Thoracic aorta (tissue), 2 donors: ENCODE measurements at places on chromosomes 2 and 18. TPM values are rescaled to one million over a fixed set of nuclear protein-coding genes. Genes with fewer than 3 reads are reported as not detected.

Gene C2orf66
- not detected for total RNA-seq

Gene IL36G
- total RNA-seq, result not detected

Gene RAX
- total RNA-seq, result not detected

Gene CFC1
- total RNA-seq, result not detected

- H3K4me1 ChIP-seq, result no peaks in the 10 kb centered on the region
- H3K27ac ChIP-seq, result no peak overlapping the region
- no peak for DNase-seq
- no peaks in the 10 kb centered on the region for H3K36me3 ChIP-seq
- H3K27me3 ChIP-seq, result no peaks in the 10 kb centered on the region
Measured at GRCh38 chr2:65980531-65980930, 454.4 kb upstream of the MEIS1 start.

DNA sequence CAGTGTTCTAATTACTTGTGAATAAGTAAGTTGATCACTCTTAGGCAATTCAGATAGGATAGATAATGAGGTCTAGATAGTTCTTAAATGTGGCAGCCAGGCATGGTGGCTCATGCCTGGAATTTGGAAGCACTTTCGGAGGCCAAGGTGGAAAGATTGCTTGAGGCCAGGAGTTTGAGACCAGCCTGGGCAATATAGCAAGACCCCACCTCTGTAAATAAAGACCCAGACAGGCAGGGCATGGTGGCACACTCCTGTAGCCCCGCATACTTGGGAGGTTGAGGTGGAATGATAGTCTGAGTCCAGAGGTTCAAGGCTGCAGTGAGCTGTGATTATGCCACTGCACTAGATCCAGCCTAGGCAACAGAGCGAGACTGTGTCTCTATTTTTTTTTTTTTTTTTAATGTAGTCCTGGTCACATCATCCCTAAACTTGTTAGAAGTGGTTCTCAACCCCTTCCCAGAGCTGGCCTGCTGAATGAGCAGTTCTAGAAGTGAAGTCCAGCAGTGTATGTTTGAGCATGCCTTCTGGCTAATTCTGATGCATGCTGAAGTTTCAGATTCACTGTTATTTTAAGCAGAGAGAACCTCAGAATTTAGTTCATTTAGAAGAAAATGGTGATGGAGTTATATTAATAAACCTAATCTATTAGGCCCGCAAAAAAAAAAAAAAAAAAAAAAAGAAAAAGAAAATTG lies 306.2 kb downstream of the PRKCE start:
- no peak for DNase-seq
- no peak overlapping the region for H3K4me3 ChIP-seq
- H3K27ac ChIP-seq, result no peak overlapping the region
- peaks cover 23% of the 10 kb centered on the region for H3K4me1 ChIP-seq
- no peaks in the 10 kb centered on the region for H3K27me3 ChIP-seq

- H3K27ac ChIP-seq, result no peak overlapping the region
- no peaks in the 10 kb centered on the region for H3K27me3 ChIP-seq
- H3K4me1 ChIP-seq, result peaks cover 14% of the 10 kb centered on the region
- no peak for DNase-seq
- peaks cover 6% of the 10 kb centered on the region for H3K36me3 ChIP-seq
Measured at GRCh38 chr2:73830871-73831401, 2.2 kb downstream of the STAMBP start.

- no peak for DNase-seq
- H3K27ac ChIP-seq, result no peak overlapping the region
- H3K4me1 ChIP-seq, result no peaks in the 10 kb centered on the region
- H3K36me3 ChIP-seq, result no peaks in the 10 kb centered on the region
- no peak overlapping the region for H3K4me3 ChIP-seq
Measured at GRCh38 chr18:10228326-10228725, 226.1 kb upstream of the APCDD1 start.
